Activated naive CD8-positive, alpha-beta T cell treated with anti-CD3 and anti-CD28 coated beads, Interleukin-2, amount 50 U/mL, for 16 hours (primary cell): ENCODE measurements at places on chromosomes 11 and 22.

DNA sequence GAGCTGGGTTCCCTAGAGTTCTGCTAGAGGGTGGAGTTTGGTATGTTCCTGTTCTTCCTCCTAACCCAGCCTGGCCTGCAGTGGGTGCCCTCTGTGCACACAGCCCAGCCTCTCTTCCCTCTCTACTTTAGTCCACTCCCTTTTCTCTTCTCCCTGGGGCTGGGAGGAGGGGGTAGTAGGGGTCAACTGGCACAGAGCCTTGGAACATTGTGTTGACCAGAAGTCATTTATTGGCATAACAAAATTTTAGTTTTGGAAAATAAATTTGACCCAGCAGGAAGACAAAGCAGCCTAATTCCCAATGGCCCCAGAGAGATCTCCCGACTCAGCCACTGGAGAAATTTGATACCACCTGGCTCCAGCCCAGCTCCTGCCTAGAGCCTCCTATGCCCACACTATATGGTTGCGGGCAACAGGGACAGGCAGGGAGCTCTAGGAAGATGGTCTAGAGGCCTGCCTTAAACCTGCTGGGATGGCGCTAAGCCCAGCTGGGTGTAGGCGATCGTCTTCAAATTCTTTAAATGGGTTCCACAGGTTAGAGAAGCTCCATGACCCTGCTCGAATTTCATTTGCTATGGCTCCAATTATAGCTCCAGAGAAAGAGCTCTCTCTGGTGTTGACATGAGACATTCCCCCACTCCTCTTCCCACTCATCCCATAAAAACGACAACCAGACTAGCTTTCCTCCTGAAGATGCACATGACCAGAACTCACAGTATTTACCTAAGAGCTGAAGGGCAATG, 9.9 kb downstream of the PCSK7 start:
- DNase-seq, result no peak

- no peak for DNase-seq
Observed at GRCh38 chr11:128453444-128454336, 133.7 kb downstream of the ETS1 start.

DNA sequence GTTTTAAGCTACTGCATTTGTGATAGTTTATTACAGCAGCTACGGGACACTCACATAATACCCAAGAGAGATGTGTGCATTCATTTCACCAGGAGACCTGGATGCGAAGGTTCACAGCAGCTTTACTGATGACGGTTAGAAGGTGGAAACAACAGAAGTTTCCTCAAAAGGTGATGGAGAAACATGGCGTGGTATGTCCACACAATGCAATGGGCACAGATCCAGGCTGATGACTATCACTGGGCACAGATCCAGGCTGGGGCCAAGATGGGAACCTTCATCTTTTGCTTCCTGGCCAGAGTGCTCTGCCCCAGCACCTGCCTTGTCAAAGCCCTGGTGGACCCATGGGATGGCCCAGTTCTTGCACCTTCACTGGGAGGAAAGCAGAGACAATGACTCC, 30.6 kb upstream of the RFPL3 start:
- DNase-seq, result no peak

DNA sequence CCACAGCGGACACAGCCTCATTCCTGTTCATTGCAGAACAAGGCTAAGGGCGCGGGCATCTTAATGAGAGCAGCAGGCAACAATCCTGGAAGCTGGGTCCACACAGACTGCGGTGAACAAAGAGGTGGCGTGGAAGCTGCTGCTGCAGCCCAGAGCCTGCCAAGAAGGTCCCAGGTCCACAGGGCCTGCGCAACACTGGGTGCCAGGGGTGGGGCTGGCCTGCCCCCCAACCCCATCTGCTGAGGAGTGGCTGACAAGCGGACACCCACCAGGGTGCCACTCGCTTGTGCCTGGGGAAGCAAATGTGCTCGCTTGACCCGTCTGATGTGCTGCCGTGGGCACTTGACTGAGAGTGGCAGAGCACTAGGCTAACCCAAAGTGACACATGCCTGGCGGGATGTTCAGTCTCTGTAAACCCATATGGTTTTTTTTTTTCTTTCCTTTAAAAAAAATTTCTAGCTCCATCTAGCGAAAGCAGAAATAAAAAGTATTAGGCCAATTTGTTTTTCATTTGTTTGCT, 83.2 kb upstream of the PITPNB start:
- DNase-seq, result no peak

GRCh38 chr11:88886796-88887195, 179.0 kb downstream of the GRM5 start:
- no peak for DNase-seq
